Kidney (tissue), 22 donors: ENCODE measurements at places on chromosomes 4 and X. TPM values are rescaled to one million over a fixed set of nuclear protein-coding genes. Genes with fewer than 3 reads are reported as not detected.

DNA sequence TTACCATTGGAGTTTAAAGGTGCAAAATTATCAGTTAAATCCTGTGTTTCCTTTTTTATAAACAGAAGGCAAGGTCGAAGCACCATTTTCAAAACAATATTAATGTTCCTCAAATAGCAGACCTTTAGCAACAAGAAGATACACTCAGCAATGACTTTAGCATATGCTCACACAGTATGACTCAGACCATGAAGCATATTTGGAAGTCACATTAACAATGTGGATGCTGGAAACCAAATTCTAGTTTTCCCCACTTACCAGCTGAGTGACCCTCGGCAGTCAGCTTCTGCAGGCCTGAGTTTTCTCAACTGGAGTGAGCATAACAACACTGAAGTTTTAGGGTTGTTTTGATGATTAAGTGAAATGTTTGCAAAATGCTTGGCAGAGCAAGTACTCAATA is 130.5 kb downstream of the ANK2 start:
- no peaks in the 10 kb centered on the region for H3K4me1 ChIP-seq
- DNase-seq, result no peak
- H3K36me3 ChIP-seq, result peaks cover 5% of the 10 kb centered on the region
- H3K27ac ChIP-seq, result no peak overlapping the region

- H3K4me3 ChIP-seq, result no peak overlapping the region
- no peaks in the 10 kb centered on the region for H3K4me1 ChIP-seq
- DNase-seq, result peak; percentile 13
- no peak overlapping the region for H3K27ac ChIP-seq
- H3K36me3 ChIP-seq, result no peaks in the 10 kb centered on the region
Measured at GRCh38 chr4:148651991-148652390, 209.8 kb upstream of the NR3C2 start.

DNA sequence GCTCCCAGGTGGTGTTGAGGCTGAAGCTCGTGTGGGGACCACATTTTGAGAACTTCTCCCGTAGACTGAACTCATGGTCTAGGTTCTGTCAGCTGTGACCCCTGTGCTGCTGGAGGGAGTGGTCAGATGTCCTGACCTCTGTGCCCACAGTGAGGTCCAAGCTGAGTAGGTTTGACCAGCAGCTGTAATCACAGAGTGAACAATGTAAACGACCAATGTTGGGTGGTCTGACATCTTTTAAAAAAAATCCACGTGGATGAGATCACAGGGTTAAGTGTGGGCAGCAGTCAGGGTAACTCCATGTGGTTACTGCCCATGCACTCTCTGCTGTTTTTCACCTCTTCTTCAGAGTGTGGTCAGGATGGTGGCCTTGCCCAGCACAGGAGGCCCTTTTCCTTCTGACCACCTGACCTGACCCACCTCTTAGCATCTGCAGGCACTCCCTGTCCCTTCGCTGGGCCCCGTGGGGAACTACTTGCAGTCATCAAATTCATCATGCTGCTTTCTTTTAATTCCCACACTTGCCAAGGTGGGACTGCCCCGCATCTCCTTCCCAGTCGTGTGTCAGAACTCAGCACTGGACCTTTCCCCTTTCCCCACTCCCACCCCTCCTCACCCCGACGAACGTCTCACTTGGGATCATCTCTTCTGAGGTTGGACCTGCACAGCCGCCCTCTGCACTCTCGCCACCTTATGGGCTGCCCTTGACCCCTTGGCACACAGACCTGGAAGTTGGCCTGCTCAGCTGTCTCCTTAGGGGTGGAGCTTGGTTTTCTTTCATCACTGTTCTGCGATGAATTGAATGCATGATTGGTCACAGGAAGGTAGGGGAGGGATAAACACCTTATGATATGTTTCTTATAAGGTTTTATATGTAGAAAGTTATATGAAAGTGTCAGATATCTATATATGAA is 120.1 kb downstream of the PTTG2 start:
- peaks cover 3% of the 10 kb centered on the region for H3K36me3 ChIP-seq
- DNase-seq, result no peak
- no peak overlapping the region for H3K4me3 ChIP-seq
- peaks cover 36% of the 10 kb centered on the region for H3K4me1 ChIP-seq
- no peak overlapping the region for H3K27ac ChIP-seq

DNA sequence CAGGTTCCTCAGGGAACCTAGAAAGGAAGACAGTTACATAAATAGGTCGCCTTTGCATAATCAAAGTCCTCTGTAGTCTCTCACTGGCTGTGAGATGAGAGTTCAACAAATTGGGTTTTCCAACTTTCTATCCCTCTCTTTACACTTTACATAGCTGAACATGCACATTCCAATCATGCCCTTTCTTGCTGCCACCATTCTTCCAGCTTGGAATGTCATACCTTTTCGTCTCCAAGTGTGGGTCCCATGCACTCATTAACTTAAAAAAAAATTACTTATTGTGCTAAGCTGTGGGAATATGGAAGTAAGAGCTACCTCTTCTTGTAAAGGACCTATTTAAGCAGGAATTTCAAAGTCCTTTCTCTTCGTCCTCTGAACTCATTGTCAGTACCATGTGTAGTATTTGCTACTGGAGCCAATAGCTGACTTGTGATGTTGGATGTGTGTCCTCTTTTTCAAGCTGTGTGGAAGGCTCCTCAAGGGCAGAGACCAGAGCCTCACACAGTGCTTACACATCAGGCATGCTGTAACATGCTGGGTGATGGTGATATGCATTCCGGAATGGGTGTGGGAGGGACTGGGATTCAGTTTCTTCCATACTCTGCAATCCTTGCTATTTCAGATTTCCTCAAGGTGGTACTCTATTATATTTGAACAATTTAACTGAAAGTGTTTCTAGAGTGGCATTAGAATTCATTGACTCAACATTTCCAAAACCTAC is 7.1 kb downstream of the ENOPH1 start:
- H3K4me1 ChIP-seq, result no peaks in the 10 kb centered on the region
- H3K27ac ChIP-seq, result no peak overlapping the region
- H3K4me3 ChIP-seq, result no peak overlapping the region
- H3K36me3 ChIP-seq, result no peaks in the 10 kb centered on the region
- DNase-seq, result no peak

DNA sequence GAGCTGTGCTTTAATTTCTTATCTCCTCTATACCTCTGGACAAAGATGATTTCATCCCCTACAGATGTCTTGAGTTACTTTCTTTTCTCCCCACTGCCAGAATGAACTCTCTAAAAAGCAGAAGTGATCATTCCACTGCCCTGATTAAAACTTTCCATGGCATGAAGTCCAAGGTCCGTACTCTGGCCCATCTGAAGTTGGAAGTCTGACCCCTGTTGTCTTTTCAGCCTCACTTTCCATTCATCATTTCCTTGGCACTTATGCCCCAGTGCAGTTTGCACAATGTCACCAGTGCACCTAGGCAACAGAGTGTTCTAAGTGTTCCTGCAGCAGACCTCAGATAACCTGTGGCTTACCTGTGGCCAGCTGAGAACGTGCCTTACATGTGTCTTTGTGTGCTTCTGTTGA is 242.4 kb downstream of the FRAS1 start:
- H3K36me3 ChIP-seq, result no peaks in the 10 kb centered on the region
- no peaks in the 10 kb centered on the region for H3K27me3 ChIP-seq
- H3K4me3 ChIP-seq, result peak overlapping the region; percentile 13
- peak overlapping the region; percentile 74 for H3K27ac ChIP-seq

DNA sequence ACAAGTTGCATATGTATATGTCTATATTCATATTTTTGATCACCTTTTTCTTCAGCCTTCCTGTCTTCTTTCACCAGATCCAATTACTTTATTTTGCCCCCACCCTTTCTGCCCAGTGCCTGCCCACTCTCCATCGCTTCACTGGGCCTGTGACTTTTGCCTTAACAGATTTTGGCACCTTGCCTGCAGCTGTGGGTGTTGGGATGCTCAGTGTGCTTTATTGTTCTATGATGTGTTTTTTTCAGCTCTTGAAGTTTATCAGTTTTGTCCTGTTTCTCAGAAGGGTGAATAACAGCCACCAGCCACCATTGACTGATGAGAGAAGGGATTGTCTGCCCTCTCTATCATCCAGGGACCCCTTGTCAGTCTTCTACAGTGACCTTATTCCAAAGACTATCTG is 77.2 kb upstream of the GALNT7 start:
- no peaks in the 10 kb centered on the region for H3K27me3 ChIP-seq
- H3K4me3 ChIP-seq, result no peak overlapping the region
- no peak for DNase-seq
- H3K27ac ChIP-seq, result no peak overlapping the region
- no peaks in the 10 kb centered on the region for H3K36me3 ChIP-seq
- no peaks in the 10 kb centered on the region for H3K4me1 ChIP-seq

- H3K27me3 ChIP-seq, result no peaks in the 10 kb centered on the region
- H3K27ac ChIP-seq, result no peak overlapping the region
- H3K4me3 ChIP-seq, result no peak overlapping the region
- H3K36me3 ChIP-seq, result no peaks in the 10 kb centered on the region
- no peaks in the 10 kb centered on the region for H3K4me1 ChIP-seq
Measured at GRCh38 chr4:54677416-54677815, 19.7 kb downstream of the KIT start.

GRCh38 chrX:30183554-30183953 is 31.8 kb upstream of the MAGEB2 start:
- no peaks in the 10 kb centered on the region for H3K4me1 ChIP-seq
- no peak overlapping the region for H3K27ac ChIP-seq
- DNase-seq, result no peak
- no peak overlapping the region for H3K4me3 ChIP-seq
- H3K36me3 ChIP-seq, result no peaks in the 10 kb centered on the region
- no peaks in the 10 kb centered on the region for H3K27me3 ChIP-seq

DNA sequence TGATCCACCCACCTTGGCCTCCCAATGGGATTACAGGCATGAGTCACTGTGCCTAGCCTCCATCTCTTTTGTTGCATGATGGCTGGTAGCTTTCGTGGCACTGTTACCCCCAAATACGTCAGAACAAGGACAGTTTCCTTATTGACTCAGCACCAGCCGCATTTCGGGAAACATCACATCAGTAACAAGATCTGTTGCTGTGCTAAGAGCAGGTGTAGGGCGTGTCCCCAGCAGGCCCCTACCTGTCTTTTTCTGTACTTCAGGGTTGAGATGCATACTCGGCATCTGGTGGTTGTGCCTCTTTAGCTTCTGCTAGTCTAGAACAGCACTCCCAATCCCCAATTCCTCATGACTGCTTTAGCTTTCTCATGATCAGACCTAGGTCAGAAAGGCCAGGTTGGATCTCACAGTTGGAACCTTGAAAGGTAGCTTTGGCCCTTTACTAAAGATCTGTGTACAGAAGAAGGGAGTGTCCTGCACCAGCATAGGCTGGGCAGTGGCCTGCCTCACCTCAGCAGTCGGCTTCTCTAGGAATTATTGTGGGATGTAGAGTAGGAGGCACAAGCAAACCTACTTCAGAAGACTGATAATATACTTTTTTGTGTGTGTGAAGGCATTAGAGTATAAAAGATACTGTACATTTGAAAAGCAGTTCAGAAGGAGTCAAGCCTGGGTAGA is 36.8 kb downstream of the NSD2 start:
- H3K4me3 ChIP-seq, result no peak overlapping the region

- no peaks in the 10 kb centered on the region for H3K36me3 ChIP-seq
- no peak for DNase-seq
- no peaks in the 10 kb centered on the region for H3K27me3 ChIP-seq
- no peak overlapping the region for H3K4me3 ChIP-seq
Measured at GRCh38 chr4:94722748-94723147, 35.0 kb upstream of the BMPR1B start.

DNA sequence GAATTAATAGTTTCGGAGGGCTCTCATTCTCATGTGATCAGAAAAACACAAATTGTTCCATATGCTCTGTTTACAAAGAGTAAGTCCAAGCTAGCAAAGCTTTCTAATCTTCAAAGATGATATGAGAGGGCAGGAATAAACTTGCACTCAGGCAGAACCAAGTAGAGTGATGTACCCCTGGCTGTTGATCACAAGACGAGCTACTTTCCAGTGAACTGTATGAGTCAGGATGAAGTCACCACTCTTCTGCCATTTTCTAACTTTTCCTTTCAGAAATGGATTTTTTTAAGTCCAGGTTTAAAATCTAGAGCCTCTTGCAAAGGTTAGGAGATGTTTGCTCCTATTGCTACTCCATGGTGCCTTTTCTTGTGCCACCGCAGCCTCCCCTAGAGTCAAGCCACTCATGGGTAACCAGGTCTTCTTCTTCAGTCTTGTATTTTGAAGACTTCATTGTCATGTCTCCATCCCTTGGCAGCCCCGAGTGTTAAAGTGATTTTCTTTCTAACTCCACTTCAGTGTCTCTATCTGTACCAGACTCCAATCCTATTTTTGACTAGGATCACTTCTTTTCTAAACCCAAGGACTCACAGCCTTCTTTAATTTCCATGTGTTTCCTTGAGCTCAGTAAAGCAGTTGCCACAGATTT is 171.9 kb upstream of the GALNT7 start:
- no peak for DNase-seq
- H3K36me3 ChIP-seq, result no peaks in the 10 kb centered on the region
- H3K27ac ChIP-seq, result no peak overlapping the region
- no peaks in the 10 kb centered on the region for H3K4me1 ChIP-seq

GRCh38 chr4:40173470-40173875 is 23.4 kb upstream of the RHOH start:
- DNase-seq, result no peak
- H3K4me3 ChIP-seq, result no peak overlapping the region
- H3K27ac ChIP-seq, result no peak overlapping the region
- H3K27me3 ChIP-seq, result no peaks in the 10 kb centered on the region
- no peaks in the 10 kb centered on the region for H3K36me3 ChIP-seq
- H3K4me1 ChIP-seq, result no peaks in the 10 kb centered on the region

GRCh38 chr4:47972181-47972580 is 44.3 kb downstream of the CNGA1 start:
- no peak overlapping the region for H3K27ac ChIP-seq
- DNase-seq, result no peak
- no peaks in the 10 kb centered on the region for H3K4me1 ChIP-seq
- H3K4me3 ChIP-seq, result no peak overlapping the region

- no peak overlapping the region for H3K4me3 ChIP-seq
Measured at GRCh38 chr4:179110356-179110755, 1668.1 kb upstream of the AGA start.

DNA sequence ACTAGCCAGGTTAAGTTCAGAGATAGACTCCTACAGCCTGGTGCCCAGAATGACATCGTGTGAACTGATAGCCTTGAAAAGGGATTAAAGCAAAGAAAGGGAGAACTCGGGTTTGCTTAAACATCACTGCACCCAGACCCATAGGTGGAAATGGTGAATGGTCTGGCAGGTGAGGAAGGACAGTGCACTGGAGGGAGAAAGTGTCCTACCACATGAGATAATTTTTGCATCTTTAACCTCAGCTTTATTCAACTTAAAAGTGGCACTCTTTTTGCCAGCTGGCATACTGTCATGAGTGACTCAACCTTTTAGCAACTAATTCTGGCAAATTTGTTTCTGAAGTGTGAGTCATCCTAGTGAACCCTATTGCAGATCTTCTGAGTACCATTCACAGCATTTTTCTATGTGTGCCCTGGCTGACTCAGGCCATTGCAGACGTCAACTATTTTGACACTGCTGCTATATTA is 53.0 kb upstream of the DAPP1 start:
- H3K4me1 ChIP-seq, result no peaks in the 10 kb centered on the region
- H3K27me3 ChIP-seq, result no peaks in the 10 kb centered on the region
- DNase-seq, result no peak
- no peak overlapping the region for H3K27ac ChIP-seq
- no peak overlapping the region for H3K4me3 ChIP-seq

Gene PRDM5
- total RNA-seq, result 9.1 TPM

Gene PPP1R2C
- total RNA-seq, result not detected

Gene SRPX2
- 3.2 TPM for total RNA-seq

Gene MAP7D2
- total RNA-seq, result 0.76 TPM

Gene BEND2
- not detected for total RNA-seq

Gene NXF3
- 1.8 TPM for total RNA-seq

Gene NXF2B
- total RNA-seq, result 0.25 TPM
